ENCODE measurements at places on chromosomes 3 and 15.

GRCh38 chr3:178353006-178353694 lies 183.1 kb upstream of the KCNMB2 start:
- DNase-seq = no peak

- no peak for DNase-seq
Observed at GRCh38 chr3:80355144-80355543, 587.3 kb upstream of the ROBO1 start.

DNA sequence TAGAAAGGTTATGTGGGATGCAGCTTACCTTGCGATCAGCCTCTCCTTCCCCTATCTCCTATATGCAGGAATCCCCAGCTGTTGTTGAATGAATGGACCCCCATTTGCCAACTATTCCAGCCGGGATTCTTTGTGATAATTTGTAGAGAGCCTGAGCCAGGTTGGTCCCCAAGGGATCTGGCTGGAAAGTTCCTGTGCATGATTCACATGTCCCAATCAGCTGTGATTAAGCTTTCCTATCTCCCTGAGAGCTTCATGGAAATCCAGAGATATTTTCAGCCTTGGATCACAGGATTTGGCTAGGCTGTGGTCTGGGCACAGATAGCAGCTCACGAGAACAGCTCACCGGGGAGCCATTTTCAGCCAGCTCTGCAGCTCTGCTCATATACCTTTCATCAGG lies 76.7 kb downstream of the ARNT2 start:
- DNase-seq = no peak

- DNase-seq = no peak
Observed at GRCh38 chr3:174068035-174068434, 670.5 kb downstream of the NLGN1 start.

- no peak for DNase-seq
Observed at GRCh38 chr3:45597581-45597980, 3.0 kb downstream of the LIMD1 start.

DNA sequence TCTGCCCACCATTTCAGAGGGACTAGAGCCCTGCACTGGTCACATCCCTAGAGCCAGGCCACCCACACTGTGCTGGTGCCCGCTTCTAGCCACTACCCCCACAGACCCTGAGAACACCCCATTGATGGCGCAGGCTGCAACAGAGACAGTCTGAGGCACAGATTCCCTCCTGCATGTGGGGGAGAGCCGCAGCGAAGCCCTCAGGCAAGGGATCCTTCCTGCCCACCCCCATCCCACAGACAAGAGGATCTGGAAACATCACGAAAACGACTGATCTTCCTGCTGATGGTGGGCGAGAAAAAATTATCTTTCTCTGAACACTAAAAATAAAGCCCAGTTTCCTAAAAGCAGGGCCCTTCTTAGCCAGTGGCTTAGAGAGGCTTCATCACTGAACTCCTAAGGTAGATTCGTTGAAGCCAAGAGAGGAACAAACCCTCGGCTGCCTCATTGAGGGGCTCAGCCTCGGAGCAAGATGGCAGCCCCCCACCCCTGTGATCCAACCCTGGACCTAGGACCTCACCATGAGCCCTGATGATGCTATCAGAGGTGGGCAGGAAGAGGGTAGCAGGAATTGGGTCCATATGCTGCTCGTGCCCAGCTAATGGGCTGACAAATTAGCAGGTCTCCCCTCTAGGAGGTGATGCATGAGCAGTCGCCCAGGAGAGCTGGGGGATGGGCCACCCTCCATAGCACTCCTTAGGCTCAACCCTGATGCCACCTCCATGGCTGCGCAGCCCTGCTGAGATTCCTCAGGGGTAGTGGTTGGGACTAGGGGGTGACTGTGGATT lies 54.5 kb downstream of the CACNA2D2 start:
- no peak for DNase-seq

DNA sequence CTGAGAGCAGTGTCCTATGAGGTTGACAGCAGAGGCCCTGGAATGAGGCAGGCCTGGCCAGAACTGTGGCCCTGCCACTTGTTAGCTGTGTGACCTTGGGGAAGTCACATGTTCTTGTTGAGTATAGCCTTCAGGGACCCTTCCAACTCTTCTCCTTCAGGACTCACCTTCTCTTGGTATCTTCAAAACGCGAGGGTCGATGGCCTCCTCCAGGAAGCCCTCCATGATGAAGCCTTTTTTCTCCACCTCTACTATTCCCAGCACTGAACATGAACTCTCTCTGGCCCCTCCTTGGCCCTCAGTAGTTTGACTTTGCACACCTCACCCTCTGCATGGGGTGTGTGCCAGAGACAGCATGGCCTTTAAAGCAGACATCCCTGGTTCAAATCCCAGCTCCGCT lies 195.1 kb upstream of the LINGO1 start:
- no peak for DNase-seq

GRCh38 chr3:27533718-27534573 lies 49.8 kb upstream of the SLC4A7 start:
- no peak for DNase-seq

- peak; percentile 8 for DNase-seq
Observed at GRCh38 chr3:59696783-59697182, 647.0 kb upstream of the CFAP20DC start.

All from vagina (tissue), 2 donors.